ENCODE measurements at places on chromosomes 4 and X.

DNA sequence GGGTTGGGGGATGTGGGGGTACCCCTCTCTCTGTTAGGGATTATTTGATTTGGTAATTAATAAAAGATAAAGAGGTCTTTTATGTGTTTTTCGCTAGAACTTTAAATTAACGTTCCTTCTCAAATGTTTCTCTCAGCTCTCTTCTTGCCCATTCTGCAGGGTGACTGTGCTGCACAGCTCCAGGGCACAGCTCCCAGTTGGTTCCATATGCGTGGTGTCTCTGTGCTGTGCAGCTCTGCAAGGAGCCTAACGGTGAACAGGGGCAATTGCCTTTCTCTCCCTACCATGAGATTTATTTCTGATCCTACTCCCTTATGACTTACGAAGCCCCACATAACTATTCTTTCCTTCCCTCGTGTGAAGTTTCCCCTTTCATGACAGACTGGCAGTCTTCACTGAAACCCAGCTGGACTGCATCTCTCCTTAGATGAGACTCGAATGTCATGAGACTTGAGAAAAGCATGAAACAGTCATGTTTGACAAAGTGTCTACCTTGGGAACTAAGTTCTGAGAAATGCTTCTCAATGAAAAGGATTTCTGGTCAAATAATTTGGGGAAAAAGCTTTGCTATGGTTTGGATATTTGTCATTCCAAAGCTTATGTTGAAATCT lies 50.2 kb upstream of the SPRY1 start:
- DNase-seq: no peak

DNA sequence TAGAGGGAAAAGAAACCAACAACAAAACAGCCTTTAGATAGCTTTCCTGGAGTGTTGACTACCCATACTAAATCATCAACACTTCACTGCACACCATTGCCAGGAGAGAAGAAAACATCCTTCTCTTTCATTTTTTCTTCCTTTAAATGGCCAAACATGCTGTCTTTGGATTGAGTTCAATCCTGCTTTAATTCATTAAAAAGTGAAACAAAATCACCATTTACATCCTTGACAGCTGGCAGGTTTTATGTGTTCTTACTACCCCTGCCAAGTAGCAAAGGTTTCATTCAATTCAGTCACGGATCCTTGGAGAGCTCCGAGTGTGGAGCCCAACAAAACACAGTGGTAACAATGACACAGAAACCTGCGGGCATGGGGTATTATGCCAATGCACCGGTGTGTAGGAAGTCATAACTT lies 568.3 kb downstream of the ANKRD50 start:
- DNase-seq: no peak

DNA sequence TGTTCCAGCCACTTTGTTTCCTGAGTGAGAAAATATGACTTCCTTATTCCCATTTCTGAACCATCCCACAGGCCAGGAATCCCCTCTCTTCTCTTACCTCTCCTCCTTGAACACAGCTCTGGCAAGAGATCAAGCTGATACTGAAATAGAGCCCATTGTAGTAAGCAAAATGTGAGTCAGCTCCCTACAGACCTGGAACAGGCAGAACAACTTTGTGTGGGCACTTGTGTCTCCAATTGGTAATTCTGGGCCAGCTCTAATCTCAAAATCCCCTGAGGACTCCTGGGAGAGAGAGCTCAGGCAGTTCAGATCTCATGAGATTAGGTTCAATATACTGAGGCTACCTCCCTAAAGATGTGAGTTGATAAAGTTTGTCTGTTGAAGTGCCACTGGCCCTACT lies 213.5 kb downstream of the GUCY2F start:
- no peak for DNase-seq

- no peak for DNase-seq
These were observed 168.7 kb downstream of the DLG3 start for GRCh38 chrX:70613295-70613694.

DNA sequence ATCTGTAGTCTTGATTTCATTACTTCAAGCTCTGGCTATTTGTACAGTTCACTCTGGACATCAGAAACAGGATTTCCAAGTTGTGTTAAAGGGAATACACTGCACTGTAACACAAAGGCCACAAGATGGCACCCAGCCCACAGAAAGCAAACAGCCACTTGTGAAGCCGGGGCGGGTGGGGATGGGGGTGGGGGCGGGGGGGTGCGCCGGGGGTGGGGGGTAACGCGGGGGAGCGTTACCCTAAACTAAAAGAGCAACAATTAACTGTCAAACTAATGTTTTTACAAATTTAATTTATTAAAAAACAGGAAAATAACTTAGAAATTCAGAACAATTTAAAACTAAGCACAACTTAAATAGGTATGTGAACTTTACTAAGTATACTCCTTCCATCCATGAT lies 27.3 kb downstream of the PRDX4 start:
- no peak for DNase-seq
